ENCODE measurements at places on chromosomes 3 and 15.

DNA sequence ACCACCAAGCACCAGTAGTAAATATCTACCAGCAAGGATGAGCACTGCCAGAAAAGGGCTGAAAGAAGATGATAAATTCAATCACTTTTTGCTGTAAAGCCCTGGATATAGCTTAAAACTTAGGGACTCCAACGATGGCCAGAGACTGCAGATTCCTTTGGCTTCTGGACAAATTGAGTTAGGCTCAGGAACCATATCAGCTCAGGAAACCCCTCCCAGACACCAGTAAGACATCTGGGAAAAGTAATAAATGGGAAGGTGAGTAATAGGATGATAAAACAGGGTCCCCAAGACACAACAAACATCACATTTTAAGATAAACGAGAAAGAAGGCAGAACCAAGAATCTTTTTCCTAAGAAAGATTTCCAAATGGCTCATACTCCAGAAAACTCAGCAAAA is 65.0 kb downstream of the ANP32A start:
- DNase-seq: no peak

DNA sequence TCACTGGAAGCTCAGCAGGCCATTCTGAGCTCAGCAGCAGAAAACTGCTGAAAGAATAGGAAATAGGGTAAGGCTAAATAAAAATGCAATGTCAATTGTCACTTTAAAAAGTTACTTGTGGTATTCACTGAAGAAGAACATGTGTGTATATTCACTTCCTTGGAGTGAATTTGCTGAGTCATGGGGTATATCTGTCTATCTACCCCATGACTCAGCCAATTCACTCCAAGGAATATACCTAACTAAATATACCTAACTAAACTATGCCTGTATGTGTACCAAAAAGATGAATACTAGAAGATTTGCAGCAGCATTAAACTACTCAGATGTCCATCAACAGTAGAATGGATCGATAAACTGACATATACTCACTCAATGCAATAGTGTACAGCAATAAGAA is 69.5 kb upstream of the KCNAB1 start:
- no peak for DNase-seq

- no peak for DNase-seq
Measured at GRCh38 chr3:15926871-15927270, 129.1 kb upstream of the ANKRD28 start.

DNA sequence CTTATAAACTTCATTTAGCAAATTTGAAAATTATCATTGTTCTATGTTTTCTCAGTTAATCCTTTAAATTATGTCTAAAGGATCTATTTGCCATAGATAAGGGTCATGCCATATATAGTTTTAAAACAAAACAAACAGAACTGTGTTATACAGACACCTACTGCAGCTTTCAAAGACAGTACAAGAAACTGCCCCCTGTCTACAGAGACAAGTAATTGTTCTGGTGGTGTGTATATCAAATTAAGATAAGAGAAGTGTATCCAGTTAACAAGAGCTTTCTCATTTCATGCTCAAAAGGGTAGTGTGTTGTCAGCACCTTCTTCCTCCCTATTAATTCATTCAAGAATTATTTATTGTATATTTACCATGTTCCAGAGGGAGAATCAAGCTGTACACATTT is 201.2 kb downstream of the FMN1 start:
- DNase-seq: no peak

DNA sequence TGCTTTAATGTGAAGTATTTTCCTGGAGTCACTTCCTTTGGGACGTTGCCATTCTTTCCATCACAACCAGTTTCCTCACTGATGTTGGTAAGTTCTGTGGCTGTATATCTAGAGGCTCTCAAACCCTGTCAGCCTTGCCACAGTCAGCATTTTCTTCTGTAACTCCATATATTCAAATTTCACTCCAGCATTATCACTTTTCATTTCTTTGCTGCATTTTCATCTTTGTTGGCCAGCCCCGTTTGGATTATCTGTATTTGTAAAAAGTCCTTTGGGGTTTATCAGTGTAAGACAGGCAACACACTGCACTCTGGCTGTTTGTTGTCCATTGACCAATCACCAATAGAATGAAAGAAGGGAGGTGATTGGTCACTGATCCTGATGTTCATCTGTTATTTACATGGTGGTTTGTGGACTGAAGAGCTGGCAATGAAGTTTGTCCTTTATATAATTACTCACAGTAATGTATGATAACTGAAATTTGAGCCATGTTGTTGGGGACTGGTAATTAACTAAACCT is 20.3 kb downstream of the GMPS start:
- DNase-seq: no peak

All from CMK (cell line).